Lung (tissue), 17 donors: ENCODE measurements at places on chromosomes 5 and 9. TPM values are rescaled to one million over a fixed set of nuclear protein-coding genes. Genes with fewer than 3 reads are reported as not detected.

The PCDHGB5 gene
- total RNA-seq, result 10.0 TPM

The PCDH1 gene
- total RNA-seq, result 43.6 TPM

The CDH6 gene
- 20.8 TPM for total RNA-seq

The TICAM2 gene
- 1.5 TPM for total RNA-seq

The PNPLA7 gene
- 8.9 TPM for total RNA-seq

The INSL4 gene
- not detected for total RNA-seq

The GFRA3 gene
- total RNA-seq, result 0.57 TPM

The BICD2 gene
- 32.9 TPM for total RNA-seq

The HARS2 gene
- 37.2 TPM for total RNA-seq

GRCh38 chr5:12016159-12016746 is 112.0 kb upstream of the CTNND2 start:
- no peak for DNase-seq

DNA sequence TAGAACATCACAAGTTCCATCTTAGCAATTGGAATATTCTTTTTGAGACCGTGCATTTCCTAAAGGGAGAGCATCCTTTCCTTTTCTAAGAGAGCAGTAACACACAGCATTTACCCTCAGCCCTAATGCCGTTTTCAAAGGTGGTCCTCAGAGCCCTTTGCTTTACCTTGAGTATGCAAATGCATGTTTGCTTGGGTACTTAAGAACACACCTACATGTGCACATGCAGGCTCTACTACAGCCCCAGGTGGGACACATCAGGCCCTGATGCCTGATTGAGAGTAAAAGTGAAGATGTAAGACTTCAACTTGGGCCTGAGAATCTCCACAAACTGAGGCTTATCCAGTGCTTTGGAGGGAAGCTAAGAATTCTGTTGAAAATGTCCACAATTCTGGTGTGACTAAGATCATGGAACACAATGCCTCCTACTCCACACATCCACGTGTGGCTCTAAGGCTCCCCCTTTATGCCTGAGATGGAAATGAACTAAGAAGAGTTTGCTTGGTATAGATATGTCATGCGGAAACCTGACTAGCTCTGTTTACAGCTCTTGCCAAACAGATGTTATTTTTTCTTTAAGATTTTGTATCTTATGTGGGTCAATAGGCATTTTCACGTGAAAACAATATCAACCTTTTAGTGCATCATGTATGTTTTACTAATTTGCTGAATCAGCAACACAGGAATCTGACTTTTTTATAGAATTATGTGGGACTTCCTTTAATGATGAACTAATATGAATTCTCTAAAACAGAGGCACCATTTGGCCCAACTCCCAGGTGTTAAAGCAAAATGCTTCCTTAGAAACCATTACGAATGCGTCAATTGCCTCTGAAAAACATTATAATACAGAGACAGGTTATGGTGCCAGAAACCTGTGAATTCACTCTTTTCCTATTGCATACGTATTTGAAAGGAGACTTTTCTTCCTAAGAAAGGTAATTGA is 48.9 kb upstream of the SLC2A8 start:
- peak; percentile 32 for DNase-seq

DNA sequence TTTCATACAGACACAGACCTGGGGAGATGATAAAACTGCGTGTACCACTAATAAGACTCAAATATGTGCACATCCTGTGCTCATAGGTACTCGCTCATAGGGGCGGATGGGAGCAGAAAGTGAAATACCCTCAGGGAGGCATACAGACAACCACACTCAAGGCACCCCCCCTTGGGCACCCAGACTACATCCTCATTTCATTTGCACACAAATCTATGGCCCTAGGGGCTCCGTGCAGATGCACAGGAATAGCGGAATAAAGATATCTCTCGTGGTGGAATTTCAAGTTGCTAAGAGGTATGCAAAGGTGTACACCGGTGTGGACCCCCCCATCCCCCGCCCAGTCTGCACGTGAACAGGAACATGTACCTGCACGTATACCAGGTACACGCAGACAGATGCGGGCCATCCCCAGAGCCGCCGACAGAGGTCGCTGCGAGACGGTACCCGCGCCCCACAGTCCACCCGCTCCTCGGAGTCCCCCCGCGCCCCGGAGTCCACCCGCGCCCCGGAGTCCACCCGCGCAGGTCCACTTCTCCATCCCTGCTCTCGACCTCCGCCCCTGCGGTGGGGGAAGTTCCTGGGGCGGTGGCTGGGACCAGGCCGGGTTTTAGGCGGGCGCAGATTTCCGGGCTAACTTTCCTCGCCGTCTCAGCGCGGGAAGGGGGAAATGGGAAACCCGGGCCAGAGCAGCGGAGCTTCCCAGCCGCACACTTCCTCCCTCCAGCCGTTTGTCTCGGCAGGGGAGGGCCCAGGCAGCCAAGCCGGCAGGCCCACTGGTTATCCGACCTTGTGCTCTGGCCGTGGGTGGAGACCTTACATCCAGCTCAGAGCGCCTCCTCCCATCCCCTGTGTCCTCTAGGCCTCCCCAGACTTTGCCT is 1.0 kb upstream of the IL12B start:
- peak; percentile 55 for DNase-seq

GRCh38 chr9:5375790-5376477 is 36.3 kb upstream of the RLN1 start:
- DNase-seq, result no peak

GRCh38 chr5:135127439-135128240 is 93.6 kb upstream of the PITX1 start:
- no peak for DNase-seq

GRCh38 chr5:76487821-76488220 is 84.7 kb downstream of the IQGAP2 start:
- no peak for DNase-seq

GRCh38 chr5:143182901-143183820 is 220.3 kb downstream of the NR3C1 start:
- peak; percentile 63 for DNase-seq

DNA sequence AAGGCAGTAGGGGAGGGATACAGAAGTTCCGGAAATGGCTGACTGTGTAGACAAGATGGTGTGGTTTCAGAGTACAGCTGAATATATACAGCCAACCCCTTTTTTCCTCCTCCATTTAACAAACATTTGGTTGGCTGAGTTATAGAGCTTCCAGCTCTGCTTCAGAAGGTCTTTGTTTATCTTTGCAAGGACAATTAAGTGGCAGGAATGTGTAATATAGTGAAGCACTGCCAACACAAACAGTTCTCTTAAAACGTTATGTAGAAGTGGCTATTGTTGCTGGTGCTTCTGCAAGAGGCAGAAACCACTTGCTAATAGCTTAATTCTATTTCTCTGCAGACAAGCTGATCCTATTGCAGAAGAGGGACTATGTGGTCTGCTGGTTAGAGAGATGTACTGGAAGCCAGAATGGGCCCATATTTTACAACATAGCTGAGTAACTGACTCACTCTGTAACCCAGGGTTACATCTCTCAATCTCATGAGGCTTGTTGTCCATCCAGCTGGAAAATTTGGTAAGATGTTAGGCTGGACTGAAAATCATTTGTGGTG is 62.7 kb upstream of the OSMR start:
- peak; percentile 98 for DNase-seq

GRCh38 chr5:126115059-126115629 is 308.1 kb upstream of the GRAMD2B start:
- no peak for DNase-seq

- no peak for DNase-seq
These were observed 317.0 kb upstream of the RPS23 start for GRCh38 chr5:82595113-82595512.

- no peak for DNase-seq
These were observed 222.3 kb downstream of the YTHDC2 start for GRCh38 chr5:113735751-113736150.

- DNase-seq, result peak; percentile 35
These were observed 12.7 kb downstream of the C9orf153 start for GRCh38 chr9:86246752-86247161.

DNA sequence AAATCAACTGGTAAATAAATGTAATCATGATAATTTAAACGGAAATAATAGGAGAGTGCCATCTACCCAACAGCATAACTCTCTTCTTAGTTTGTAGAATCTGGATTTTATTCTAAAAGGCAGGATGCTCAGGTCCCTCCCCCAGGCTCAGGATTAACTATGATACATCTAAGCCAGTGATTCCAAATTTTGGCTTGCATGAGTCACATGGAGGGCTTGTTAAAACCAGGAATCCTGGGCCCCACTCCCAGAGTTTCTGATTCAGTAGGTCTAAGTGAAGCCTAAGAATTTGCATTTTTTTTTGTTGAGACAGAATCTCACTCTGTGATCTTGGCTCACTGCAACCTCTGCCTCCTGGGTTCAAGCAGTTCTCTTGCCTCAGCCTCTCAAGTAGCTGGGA is 62.3 kb upstream of the ZFR start:
- no peak for DNase-seq

DNA sequence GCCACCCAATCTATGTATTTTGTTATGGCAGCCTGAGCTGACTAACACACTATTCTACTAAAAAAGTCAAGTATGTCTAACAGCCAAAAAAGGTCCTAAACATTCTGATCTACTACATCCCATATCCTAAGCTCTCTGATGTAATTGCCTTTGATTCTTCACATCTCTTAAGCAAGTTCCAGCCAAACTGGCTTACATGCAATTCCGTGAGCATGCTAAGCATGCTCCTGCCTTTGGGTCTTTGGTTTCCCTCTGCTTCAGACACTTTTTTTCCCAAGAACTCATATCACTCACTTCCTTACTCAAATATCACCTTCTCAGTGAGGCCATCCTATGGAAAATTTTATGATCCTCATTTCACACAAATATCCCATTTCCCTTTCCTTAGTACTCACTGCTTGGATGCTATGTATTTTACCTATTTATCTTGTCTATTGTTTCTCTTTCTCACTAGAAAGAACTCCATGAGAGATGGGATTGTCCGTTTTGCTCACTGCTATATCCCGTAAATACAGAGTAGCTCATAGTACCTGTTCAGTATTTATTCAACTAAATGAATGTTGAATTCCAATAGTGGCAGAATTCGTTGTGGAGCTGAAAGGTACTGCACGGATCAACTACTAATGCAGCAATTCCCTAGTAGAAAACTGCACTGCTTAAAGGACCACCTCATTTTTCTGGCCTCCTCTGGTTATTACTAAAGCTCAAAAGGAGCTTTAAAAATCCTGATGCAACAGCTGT is 2.3 kb upstream of the SLC12A2 start:
- no peak for DNase-seq
